ENCODE measurements at places on chromosomes 16 and 17.

DNA sequence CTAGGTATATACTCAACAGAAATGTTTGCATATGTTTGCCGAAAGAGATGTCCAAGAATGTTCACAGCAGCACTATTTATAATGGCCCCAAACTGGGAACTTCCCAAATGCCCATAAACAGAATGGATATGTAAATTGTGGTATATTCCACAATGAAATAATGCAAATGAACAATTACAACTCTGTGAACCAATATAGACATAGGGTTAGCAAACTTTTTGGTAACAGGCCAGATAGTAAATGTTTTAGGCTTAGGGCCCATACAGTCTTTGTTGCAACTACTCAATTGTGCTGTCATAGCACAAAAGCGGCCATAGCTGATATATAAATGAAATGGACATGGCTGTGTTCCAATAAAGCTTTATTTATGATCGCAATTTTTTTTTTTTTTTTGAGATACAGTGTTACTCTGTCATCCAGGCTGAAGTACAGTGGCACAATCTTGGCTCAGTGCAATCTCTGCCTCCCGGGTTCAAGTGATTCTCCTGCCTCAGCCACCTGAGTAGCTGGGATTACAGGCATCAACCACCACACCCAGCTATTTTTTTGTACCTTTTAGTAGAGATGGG lies 16.5 kb downstream of the XYLT1 start:
- no peak for DNase-seq

DNA sequence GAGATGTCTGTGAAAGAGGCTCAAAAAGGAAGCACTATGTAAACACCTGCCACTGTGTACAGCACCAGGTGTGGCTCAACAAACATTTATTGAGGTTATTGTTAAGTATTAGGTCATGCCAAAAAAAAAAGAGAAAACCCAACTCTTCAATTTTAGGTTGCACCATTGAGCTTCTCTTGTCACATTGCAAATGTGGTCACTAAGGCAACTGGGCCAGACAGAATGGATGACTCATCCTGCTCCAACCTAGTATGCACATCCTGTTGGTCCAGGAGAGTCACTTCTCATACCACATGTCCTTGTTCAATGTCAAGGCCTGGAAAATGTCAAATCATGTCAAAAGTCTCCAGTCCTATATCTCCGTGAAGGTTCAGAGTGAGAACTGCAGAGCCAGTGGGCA lies 25.0 kb downstream of the HOXB1 start:
- DNase-seq: peak; percentile 74

GRCh38 chr17:47240806-47241205 lies 12.8 kb upstream of the ITGB3 start:
- DNase-seq: no peak

DNA sequence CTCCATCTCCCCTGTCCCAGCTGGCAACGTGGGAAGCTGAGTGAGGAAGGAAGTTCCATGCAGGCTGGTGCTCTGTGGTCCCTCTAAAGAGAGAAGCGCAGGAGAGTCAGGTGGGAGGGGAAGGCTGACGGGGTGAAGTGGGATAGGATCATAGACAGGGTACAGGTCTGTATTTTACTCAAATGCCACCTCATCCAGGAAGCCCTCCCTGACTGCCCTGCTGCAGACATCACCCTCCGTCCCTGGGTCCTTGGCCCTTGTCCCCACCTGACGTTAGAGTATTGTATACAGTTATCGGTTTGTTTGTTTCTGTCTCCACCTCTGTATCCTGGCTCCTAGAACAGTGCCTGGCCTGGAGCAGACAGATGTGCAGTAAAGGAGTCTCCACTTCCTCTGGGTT lies 11.7 kb downstream of the CANT1 start:
- no peak for DNase-seq

DNA sequence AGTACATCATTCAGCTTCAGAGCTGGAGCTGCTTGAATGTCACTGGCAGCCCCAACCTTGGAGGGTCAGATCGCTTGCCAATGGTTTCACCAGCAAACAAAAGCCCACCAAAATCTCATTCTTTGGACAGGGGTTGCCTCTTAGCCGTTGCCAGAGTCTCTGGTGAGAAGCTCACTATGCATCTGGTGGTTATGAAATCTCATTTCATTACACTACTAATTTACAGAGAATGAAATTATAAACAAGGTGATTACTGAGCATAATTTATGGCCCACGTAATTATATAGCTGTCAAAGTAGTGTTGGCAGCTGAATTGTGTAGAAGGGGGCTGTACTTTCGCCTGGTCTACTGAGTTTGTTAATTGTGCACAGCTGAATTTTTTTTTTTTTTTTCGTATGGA lies 688.9 kb upstream of the KIF2B start:
- DNase-seq: no peak

GRCh38 chr16:73504591-73505575 lies 457.0 kb upstream of the ZFHX3 start:
- no peak for DNase-seq

DNA sequence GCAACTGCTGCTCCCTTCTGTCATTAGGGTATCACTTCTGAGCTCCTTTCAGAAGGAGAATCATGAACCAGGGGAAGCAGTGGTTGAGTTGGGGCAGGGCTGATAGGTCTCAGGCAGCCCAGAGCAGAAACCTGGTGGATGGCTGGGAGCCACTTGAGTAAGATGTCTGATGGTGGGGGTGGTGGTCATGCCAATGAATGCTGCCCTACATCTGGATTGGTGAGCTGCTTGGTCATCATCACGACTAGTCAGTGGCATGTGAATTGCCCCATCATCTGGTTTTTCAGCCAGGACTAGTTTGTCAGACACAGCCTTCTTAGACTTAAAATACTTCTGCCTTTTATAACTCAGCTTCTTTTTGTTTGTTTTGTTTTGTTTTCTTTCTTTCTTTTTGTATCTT lies 2.6 kb downstream of the GID4 start:
- no peak for DNase-seq

GRCh38 chr16:59432896-59433295 lies 698.8 kb upstream of the GOT2 start:
- no peak for DNase-seq

DNA sequence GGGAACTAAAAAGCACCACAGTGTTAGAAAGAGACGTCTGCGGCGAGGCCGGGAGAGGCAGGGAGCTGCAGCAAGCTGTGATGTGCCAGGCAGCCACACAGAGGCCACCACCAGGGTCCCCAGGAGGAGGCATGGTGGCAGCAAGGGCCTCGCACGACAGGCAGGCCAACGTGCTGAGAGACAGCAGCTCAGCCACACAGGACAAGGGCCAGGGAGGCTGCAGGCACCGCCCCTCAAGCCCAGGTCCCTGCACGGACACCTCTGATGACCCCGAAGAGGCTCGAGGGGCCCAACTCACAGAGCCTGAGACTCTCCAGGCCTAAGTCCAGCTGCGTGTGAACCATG lies 5.7 kb downstream of the HAGH start:
- DNase-seq: no peak

DNA sequence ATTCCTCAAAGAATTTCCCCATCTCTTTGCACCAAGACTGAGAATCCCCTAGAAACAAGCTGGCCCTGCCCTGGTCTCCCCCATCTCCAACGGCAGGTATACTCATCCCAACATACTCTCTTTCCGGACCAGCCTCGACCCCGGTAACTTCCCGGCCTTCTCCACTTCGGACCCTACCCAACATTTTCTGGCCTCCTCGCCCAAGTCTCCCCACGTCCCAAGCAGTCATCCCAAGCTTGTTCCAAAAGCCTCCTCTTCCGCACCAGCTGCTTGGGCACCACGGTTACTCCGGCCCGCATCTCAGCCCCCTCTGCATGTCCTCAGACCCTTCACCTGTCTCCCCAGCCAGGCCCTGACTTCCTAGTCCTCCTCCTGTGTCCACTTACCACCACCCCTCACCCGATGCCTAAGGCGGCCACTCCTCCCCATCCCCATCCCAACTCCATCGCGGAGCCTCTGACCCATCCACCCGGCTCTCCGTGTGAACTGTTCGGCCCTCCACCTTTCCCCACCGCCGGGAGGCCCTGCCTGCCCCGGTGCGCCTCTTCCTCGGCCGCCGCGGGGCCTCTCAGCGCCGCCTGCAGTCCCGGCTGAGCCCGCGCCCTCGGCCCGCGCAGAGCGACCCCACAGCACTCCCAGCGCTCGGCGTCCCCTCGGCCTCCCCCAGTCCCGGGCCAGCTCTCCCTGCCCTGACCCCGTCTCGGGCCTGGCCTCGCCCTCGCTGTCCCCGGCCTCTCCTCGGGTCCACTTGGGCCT lies 994 bp downstream of the PITPNA start:
- DNase-seq: peak; percentile 27

GRCh38 chr16:77273-77806 lies 685 bp upstream of the MPG start:
- peak; percentile 27 for DNase-seq

GRCh38 chr17:63082273-63082861 lies 116.3 kb downstream of the TANC2 start:
- no peak for DNase-seq

GRCh38 chr17:10116267-10116666 lies 82.1 kb downstream of the GAS7 start:
- DNase-seq: no peak

DNA sequence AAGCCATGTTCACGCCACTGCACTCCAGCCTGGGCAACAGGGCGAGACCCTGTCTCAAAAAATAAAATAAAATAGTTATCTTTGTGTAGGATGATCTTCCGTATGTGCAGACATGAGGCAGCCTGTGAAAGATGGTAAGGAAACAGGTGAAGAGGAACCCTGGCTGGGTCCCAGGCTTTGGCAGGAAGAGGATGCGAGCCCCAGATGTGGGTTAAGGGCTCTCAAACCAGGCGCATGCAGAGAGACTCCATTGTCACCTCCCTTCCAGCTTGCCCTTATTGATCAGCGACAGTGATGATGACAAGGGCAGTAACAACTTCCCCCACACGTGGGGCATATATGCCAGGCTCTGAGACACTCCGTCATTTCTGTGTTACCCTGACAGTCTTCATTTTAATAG lies 106.8 kb downstream of the GNAO1 start:
- DNase-seq: no peak

DNA sequence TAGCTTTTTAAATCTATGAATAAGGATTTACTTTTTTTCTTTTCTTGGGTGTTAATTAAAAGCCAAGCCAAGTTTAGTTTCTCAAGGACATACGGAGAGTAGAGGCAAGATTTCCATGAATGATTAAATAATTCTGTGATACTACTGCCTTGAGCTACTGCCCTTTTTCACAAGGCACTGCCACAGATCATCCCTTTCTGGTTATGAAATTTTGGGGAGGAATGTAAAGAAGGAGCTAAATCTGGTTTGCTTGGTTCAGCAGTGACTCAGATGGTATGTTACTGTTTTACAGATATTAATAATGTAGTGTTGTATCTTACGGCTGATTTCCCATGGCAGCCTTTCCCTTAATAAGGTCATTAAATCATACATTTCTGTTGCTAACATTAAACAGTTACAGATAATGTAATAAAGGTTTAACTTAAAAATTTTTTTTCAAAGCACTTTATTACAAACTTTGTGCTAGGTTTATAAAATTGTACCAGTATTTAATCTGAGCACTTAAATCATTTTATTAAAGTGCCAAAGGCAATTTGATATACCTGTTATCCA lies 2.6 kb downstream of the WSB1 start:
- DNase-seq: no peak

GRCh38 chr17:63425483-63425882 lies 20.6 kb downstream of the CYB561 start:
- DNase-seq: peak; percentile 80

DNA sequence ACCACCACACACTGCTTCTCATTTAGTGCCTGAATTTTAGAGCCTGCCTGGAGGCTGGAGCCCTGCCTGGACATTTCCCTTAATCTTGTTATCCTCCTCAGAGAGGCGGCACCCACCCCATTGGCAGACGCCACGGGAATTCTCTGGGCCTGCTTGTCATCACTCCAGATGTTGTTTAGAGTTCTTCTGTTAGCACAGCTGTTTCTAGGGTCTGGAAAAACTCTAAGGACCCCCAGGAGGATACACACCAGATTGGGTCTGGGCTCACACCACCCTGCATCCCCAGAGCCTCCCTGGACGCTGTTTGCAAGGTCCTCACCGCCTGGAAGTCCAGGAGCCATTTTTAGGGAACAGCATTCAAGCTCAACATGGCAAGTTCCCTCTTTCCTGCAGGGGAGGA lies 565 bp upstream of the XAF1 start:
- DNase-seq: no peak

DNA sequence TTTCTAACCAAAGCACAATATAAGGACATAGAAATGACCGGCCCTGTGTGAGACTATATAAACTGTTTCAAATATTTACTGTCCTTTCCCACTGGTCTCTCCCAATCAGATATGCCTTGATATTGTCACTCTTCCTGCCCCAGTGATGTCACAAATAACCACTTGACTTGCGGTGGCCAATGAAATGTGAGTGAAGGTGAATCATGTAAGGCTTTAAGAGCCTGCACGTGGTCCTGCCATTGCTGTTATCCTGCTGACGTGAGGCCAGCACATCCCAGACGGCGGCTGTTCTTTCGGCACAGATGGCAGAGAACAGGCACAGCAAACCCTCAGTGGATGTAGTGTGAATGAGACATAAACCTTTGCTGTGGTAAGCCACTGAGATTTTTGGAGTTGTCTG lies 5.4 kb upstream of the KLHL11 start:
- no peak for DNase-seq

DNA sequence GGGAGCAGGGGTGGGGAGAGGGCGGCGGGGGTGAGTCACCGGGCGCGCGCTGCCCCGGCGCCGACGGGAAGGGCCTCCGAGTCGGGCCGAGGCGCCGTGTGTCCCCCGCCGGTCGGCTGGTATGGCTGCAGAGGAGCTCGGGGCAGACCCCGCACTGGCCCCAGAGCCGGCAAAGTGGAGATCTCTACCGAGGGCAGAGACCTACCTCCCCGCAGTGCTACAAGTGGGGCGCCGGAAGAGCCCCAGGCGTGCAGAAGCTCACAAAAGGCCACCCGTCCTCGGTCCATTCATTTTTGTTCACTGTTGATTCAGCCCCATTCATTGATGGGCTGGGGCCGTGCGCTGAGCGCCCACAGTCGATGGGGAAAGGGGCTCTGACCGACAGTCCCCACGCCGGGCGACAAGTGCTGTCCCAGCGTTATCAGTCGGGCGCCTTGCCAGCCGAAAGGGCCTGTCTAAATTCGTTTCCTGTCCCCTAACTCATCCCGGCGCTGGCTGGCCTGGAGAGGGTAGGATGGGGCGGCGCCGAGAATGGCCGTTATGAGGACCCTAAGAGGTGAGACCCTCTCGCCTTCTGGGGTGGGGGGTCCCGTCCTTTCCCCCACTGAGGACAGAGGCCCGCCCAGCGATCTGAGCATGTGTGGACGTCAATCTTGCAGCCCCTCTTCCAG lies 709 bp upstream of the ENO3 start:
- DNase-seq: no peak

DNA sequence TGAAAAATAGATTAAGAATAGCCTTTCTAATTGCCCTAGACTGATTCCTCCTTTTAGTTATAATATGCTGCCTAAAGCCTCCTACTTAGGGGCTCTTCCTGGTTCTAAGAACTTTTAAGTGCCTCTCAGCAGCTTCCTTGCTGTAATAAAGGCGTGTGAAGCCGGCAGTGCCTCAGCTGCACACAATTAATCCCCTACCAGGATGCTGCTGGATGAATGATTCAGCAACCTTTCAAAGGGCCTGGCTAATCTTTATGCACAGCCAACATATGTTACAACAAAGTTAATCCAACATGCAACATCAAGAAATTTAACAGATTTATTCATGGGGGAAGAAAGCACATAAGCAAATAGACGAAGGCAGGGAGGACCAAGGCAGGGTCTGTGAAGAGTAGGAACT lies 145.2 kb downstream of the PMP22 start:
- no peak for DNase-seq

All from CD4-positive, alpha-beta T cell treated with Interleukin-10 for 1 hour (primary cell).